ENCODE measurements at places on chromosomes 2 and 18.

DNA sequence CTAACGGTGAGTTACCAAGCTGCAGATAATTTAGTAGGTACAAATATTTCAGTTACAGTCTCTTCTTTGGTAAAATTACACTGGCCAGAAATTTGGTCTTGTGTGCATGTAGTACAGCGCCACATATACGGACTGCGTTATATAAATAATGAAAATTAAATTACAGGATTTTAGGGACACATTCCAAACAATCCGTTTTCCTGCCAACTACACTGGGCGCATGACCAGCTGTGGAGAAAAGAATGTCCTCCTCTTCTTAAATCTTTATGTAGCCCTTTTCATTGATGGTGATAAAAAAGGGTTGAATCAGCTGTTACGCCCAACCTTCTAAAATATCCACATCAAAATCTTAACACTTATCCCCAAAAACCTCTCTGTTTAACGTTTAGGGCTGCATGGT lies 37.5 kb downstream of the TCF4 start:
- no peak for DNase-seq

DNA sequence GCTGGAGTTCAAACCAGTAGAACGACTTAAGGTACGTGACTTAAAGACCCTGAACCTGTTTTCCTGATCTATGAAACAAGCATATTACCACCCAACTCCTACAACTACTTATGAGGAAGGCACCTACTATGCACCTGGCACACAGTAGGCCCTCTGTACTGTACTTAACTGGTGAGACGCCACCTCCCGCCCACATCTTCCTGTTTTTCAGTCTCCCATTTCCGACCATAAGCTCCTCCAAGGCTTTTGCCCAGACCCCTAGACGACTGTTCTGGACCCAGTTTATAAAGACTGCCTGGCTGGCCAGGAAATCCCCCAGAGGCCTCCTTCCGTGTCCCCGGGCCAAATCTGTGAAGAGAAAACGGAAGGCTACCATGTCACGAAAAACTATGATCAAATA lies 1.5 kb downstream of the GALNT14 start:
- no peak for DNase-seq

GRCh38 chr2:68043695-68044094 lies 19.1 kb downstream of the C1D start:
- DNase-seq, result no peak

GRCh38 chr2:223889229-223889628 lies 51.8 kb upstream of the AP1S3 start:
- no peak for DNase-seq

GRCh38 chr2:88471083-88471942 lies 18.8 kb upstream of the FOXI3 start:
- no peak for DNase-seq

DNA sequence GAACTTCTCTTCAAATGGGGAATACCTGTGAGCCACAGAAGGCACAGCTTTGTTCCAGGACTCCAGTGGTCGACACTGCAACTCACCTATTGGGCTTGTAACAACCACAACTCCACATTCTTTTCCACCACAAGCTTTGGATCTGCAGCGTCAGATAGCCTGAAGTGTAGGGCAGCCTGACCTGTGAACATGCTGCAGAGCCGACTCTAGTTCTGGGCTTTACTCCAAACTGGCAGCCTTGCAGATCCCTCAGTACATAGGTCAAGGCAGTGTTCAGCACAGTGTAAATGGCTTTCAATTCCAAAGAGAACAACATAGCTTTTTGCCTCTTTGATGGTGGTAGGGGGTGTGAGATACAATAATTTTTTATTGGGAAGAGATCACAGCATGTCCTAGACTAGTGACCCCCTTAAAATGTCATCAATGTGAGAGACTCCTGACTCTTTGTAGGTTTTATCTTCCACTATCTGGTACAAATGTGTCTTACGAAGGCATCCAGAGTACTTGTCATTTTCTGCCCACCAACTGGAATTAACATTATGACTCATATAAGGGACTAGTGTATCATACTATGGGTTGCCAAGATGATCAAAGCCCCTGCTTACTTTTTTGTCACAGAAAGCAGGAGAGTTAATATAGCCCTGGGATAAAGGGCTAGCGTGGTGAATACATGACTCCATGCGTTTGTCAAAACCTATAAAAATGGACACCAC lies 149.8 kb downstream of the COPS8 start:
- no peak for DNase-seq

All from T-helper 17 cell (primary cell).